Stimulated activated CD4-positive, alpha-beta T cell treated with anti-CD3 and anti-CD28 coated beads, TNF-alpha, amount 100 ng/mL, for 1 hour (primary cell): ENCODE measurements at places on chromosomes 2 and 18.

- no peak for DNase-seq
These were observed 484 bp downstream of the APCDD1 start for GRCh38 chr18:10454681-10455557.

DNA sequence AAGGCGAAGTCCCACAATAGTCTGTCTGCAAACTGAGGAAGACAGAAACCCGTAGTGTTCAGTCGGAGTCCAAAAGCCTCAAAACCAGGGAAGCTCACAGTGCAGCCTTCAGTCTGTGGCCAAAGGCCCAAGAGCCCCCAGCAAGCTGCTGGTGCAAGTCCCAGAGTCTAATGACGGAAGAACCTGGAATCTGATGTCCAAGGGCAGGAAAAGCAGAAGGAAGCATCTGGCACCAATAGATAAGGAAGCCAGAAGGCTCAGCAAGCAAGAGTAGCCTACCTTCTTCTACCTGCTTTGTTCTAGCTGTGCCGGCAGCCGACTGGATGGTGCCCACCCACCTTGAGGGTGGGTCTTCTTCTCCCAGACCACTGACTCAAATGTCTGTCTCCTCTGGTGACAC, 21.8 kb downstream of the CFAP210 start:
- DNase-seq: no peak

GRCh38 chr2:186559370-186559769, 30.5 kb upstream of the ITGAV start:
- no peak for DNase-seq

- no peak for DNase-seq
These were observed 3.7 kb upstream of the TMEM214 start for GRCh38 chr2:27029051-27029450.

GRCh38 chr2:232229911-232230310, 148.6 kb upstream of the ALPP start:
- no peak for DNase-seq

GRCh38 chr2:10346929-10347561, 44.3 kb downstream of the HPCAL1 start:
- no peak for DNase-seq
